CD4-positive, alpha-beta T cell treated with Interferon alpha-2 for 1 hour (primary cell): ENCODE measurements at places on chromosomes 4 and X.

GRCh38 chr4:105140684-105141490 is 5.8 kb upstream of the TET2 start:
- DNase-seq, result peak; percentile 77

DNA sequence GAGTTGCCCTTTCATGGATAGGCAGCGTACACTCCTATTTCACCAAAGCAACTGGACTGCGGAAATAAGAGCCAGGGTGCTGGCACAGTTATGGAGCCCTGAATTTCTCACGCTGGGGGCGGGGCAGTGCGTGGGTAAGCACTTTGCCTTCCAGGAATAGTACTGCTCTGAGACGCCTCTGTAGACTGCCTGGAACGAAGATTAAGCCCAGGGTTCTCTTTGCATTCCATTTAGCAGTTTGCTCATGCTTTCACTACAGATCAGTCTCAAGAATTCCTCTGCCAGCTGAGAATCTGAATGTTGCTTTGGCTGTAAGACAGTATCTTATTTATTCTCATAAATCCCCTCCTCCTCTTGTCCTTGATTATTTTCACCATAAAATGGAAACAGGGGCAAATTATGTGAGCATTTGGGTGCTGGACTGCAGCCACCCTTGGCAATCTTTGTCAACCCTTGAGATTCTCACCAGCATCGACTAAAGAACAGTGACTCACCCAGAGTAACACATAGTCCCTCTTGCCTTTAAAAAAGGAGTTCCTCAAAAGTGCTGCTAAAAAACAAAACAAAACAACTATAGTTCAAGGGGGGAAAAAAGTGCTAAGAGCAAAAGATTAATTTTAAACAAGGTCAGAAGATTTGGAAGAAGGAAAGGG is 88.9 kb upstream of the CITED1 start:
- DNase-seq, result no peak

- no peak for DNase-seq
Observed at GRCh38 chr4:5930456-5930855, 37.6 kb upstream of the CRMP1 start.

DNA sequence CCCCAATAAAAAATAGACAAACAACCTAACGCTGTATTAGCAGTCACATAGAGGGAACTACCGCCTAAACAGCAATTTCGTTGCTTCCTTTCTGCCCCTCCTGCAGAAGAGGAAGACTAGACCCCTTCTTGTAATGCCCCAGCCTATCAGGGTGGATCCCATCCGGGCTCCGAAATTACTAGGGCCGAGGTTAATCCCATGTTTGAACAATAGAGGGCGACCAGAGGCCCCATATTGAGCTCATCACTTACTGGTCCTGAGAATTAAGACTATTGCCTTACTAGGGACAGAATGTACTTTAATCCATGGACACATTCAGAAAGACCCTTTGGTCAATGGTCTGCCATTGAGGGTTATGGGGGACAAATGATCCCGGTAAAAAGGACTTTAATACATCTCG is 11.8 kb upstream of the ZNF630 start:
- peak; percentile 38 for DNase-seq

- no peak for DNase-seq
Observed at GRCh38 chr4:24144381-24144780, 254.5 kb upstream of the PPARGC1A start.

GRCh38 chrX:48154796-48155195 is 24.4 kb downstream of the SPACA5B start:
- DNase-seq, result no peak

DNA sequence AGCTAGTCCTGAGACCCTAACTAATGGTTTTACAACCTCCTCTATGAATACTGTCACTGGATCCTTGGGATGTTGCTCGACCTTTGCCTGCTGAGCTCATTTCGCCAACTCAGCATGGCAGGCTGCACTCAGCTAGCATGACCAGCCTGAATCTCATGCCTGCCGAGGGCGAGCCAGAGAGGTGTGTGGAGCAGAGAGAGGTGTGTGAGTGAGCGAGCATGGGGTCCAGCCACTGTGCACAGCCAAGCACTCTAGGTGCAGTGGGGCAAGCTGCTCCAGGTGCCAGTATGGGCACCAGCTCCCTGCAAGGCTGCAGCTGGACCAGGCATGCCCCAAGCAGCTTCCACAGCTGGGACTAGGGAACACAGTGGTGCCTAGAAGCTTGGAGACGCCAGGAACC is 410.9 kb downstream of the PCDH10 start:
- DNase-seq, result no peak

DNA sequence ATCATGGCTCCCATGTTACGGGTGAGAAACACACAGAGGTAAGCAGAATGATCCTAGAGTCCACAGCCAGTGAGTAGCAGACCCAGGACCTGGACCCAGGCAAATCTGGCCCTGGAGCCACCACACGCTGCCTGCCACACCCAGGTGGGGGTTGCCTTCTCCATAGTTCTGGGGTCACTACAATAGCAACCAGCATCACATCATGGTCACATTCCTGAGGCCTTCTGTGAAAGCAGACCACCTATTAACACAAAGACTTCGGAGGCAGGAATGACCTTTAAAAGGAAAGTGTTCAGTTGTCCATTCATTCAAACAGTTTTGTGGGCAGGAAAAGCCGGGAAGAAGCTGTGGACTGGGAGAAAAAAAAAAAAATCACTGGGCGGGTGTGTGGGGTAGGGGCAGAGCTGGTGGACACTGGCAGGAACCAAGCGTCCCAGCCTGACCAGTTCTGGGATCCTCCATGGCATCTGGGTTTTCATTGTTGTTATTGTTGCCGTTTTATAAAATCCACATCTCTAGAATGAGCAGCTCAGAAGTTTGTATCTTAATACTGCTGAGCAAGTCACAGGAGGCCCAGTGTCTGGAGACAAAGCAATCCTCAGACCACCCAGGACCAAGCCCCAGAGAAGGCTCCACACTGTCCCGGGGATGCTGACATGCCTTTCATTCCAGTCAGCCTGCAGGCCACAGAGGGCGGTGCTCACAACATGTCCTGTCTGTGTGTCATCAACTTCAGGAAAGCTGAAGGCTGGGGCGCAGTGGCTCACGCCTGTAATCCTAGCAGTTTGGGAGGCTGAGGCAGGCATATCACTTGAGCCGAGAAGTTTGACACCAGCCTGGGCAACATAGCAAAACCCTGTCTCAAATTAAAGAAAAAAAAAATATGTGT is 67.0 kb downstream of the SEL1L3 start:
- DNase-seq, result no peak

- no peak for DNase-seq
Observed at GRCh38 chr4:186693159-186693815, 30.4 kb downstream of the FAT1 start.

- no peak for DNase-seq
Observed at GRCh38 chrX:26653050-26653449, 437.1 kb downstream of the MAGEB5 start.

- no peak for DNase-seq
Observed at GRCh38 chr4:41332510-41333054, 75.9 kb downstream of the UCHL1 start.

- DNase-seq, result no peak
Observed at GRCh38 chr4:143394739-143395453, 58.2 kb downstream of the GAB1 start.

DNA sequence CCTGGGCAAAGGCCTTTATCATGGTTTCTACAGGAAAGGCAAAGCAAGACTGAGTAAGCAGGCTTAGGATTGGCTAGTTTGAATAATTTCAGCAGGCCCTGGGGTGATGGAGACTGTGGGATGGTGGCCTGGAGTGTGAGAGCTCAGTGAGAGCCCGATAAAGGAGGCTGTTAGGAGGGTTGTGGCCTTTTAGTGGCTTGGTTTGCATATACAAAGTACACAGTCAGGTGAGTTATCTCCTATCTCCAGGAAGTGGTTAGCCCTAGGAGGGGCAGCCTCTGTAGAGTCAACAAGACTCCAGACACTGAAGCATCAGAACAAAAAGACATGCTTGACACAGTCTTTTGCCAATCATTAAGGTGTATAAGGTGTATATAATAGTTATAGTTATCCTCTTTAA is 157.2 kb downstream of the CFAP299 start:
- DNase-seq, result peak; percentile 54

DNA sequence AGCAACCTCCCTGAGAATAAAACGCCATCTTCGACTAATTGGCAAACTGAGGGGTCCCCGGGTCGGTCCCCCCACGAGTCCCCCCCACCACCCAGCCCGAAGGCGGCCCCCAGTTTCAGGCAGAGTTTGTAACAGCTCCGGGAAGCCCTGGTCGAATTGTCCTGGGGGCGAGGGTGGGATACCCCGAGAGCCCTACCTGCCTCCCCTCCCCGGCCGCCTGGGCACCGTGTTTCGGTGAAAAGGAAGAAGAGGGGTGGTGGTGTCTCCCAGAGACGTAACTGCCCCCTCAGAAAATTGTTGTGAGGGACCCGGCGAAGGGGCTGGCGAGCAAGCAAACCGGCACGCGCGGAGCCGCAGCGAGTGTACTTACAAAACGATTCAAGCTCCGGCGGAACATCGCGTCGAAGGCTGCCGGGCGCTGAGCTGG is 1.2 kb downstream of the ATP11C start:
- no peak for DNase-seq

- no peak for DNase-seq
Observed at GRCh38 chrX:147322496-147322895, 508.0 kb upstream of the CXorf51A start.

GRCh38 chrX:69232945-69233344 is 67.7 kb upstream of the PJA1 start:
- DNase-seq, result no peak

GRCh38 chr4:189660722-189661360 is 279.8 kb upstream of the FRG1 start:
- DNase-seq, result no peak

DNA sequence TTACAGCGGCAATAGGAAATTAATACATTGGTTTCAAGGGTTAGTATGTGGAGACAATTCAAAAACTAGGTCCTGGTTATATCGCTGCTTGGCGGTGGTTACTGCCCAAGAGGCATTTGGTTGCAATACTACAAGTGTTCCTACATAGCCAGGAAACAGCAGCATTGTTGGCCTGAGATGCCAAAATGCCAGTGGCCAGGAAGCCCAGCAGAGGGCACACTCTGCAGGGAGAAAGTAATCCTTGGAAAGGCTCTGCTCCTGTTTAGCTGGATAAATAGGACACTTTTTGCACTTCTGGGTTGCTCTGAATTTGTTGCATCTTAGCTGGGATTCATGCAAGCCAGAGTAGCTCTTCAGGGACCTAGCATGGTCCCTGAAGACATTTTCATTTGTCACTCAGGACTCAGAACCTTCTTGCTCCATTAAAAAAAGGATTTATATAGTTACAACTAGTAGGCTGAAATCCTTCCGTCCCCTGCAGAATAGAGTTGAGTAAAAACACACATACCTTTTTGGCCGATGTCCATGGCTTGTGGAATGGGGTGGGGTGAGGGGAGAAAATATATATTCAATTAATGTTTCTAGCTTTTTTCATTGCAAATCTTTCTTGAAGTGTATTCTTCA is 8.1 kb upstream of the GPR119 start:
- DNase-seq, result no peak

- DNase-seq, result no peak
Observed at GRCh38 chrX:67346225-67346624, 197.6 kb upstream of the AR start.

DNA sequence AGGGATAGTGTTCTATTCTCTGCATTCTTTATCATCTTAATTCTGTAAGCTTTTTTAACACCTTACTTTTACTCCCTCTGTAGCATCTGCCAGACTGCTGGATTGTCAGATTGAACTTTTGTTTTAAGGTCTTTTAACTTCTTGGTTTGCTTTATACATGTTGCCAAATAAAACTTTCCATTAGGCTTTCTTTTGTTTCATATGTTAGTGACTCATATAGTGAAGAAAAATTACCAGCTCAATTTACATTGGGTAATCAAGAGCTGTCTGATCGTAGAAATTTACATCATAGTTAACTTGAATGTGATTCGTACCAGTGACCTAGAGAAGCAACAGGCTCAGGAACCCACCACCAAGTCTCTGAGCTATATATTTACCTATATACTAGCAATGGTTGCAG is 28.5 kb upstream of the KLHL4 start:
- DNase-seq, result no peak

DNA sequence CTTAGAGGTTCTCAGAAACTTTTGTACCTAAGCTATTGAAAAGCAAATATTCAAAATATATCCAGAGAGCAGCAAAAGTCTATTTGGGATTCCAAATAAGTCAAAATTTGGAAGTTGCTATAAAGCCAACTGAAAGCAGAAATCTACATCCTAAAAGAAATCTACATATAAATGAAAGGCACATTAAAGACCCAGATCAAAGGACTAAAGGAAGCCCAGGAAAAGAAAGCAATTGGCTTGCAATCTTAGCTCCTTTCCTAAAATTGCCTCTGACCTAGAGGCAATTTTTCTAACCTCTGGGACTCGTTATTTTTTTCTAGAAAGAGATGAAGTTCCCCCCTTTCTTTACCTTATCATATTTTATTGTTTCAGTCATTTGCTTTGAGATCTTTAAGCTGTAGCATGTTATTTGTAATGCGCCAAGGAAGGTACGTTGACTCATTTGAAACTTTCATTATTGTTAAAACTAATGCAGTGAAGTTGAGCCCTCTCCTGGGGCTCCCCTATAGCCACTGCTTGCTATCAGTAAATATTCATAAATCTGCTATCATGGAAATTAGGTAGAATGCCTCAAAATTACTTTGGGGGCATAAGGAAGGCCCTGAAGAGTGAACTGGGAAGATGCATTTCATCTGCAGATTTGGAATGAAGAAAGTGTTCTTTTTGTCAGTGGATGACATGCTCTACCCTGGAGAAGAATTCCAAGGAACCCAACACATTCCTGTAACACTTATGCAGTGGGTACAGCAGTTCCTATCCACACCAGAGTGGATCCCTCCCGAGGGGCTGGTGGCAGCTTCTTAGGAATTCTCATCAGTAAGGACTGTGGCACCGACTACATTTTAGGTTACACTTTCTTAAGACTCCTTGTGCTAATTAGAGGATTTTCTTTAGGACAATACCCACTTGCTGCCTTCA is 177.8 kb upstream of the IGFBP7 start:
- DNase-seq, result no peak

DNA sequence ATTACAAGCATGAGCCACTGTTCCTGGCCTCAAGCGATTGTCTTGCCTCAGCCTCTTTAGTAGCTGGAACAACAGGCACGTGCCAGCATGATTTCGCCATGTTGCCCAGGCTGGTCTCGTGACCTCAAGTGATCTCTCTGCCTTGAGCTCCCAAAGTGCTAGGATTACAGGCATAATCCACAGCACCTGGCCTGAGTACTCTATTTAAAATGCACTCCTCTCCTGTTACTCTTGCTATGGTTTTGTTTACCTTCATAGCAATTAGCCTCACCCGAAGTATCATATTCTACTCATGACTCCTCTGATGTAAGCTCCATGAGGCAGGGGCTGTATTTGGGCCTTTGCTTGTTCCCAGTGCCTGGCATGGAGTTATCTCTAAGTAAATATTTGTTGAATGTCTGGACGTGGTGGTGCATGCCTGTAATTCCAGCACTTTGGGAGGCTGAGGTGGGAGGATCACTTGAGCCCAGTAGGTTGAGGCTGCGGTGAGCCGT is 92.5 kb upstream of the SLC34A2 start:
- no peak for DNase-seq

GRCh38 chrX:64205441-64205734 is at the start of gene AMER1:
Gene AMER1, minus strand, starts transcription at chrX:64205708. Its CDS starts 12,422 bp downstream, at chrX:64193286.
- no peak for DNase-seq

- no peak for DNase-seq
Observed at GRCh38 chrX:134870419-134870818, 120.4 kb upstream of the SMIM10 start.
